ENCODE measurements at places on chromosomes 7 and 10.

- DNase-seq: no peak
Measured at GRCh38 chr7:40306596-40306995, 171.8 kb downstream of the SUGCT start.

- peak; percentile 0 for DNase-seq
Measured at GRCh38 chr10:69742928-69743602, 58.6 kb upstream of the COL13A1 start.

- no peak for DNase-seq
Measured at GRCh38 chr10:127921753-127922145, 14.8 kb downstream of the PTPRE start.

- no peak for DNase-seq
Measured at GRCh38 chr10:48525113-48525512, 79.8 kb downstream of the ARHGAP22 start.

DNA sequence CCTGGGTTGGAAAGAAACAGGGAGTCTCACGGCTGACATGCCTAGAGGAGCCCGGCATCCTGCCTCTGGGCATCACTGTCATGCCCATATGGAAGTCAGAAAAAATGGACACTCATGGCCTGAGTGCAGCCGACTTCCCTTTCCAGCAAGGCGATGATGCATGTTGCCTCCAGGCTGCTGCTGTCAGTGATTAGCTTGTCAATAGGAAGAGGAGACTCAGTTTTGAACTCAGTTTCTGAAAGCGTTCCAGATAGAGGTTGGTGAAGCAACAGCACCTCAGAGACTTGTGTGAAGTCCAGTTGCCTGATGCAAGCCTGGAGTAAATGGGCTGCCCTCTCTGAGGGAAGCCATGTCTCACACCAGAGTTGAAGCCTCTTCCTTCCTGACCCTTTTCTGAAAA, 148.4 kb downstream of the TPST1 start:
- DNase-seq: no peak

DNA sequence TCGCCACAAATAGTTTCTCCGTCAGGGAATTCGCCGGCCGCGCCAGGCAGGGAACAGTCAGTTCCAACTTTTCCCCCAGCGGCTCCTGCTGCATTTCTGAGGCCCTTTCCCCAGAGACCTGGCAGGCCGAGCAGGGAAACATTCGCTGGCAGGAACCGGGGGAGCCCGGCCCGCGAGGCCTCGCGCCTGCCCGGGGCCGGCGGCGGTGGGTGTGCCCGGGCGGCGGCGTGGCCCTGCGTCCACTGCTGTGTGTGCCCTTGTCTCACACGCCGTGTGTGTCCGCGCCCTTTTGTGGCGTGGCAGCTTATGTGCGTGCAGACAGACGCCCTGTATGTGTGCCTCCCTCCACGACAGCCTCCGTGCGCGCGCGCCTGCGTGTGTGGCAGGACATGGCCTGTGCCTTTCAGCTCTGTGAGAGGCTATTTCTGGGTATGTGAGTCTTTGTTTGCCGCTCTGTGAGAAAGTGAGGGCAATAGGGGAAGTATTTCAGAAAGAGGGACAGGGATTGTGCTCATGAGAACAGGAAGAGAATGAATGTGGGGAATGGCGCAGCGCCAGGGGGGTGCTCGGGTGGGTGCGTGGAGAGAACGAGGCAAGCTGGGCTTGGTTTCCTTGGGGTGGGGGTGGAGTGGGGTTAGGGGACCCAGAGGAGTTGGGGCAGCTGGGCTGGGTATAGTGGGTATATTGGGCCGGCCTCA, 689 bp upstream of the SMARCD3 start:
- peak; percentile 35 for DNase-seq

- no peak for DNase-seq
Measured at GRCh38 chr10:117677239-117677638, 134.7 kb downstream of the EMX2 start.

GRCh38 chr10:87038786-87039185, 18.7 kb downstream of the FAM25A start:
- no peak for DNase-seq

Measured in NCI-H2081 (cell line).